Osteoblast (primary cell): ENCODE measurements at places on chromosomes 6 and 20. TPM values are rescaled to one million over a fixed set of nuclear protein-coding genes. Genes with fewer than 3 reads are reported as not detected.

Gene PLG
- 0.36 TPM in 1 of 2 replicates, not detected in the other for total RNA-seq

Gene GCLC
- total RNA-seq = 26.8 and 38.6 TPM in 2 replicates

Gene TUBE1
- 49.6 and 49.8 TPM in 2 replicates for total RNA-seq

Gene PSORS1C2
- not detected in 2 replicates for total RNA-seq

Gene IMPG1
- total RNA-seq = not detected in 2 replicates

GRCh38 chr20:40197691-40198090 is 491.3 kb downstream of the MAFB start:
- peak; percentile 18 for DNase-seq

DNA sequence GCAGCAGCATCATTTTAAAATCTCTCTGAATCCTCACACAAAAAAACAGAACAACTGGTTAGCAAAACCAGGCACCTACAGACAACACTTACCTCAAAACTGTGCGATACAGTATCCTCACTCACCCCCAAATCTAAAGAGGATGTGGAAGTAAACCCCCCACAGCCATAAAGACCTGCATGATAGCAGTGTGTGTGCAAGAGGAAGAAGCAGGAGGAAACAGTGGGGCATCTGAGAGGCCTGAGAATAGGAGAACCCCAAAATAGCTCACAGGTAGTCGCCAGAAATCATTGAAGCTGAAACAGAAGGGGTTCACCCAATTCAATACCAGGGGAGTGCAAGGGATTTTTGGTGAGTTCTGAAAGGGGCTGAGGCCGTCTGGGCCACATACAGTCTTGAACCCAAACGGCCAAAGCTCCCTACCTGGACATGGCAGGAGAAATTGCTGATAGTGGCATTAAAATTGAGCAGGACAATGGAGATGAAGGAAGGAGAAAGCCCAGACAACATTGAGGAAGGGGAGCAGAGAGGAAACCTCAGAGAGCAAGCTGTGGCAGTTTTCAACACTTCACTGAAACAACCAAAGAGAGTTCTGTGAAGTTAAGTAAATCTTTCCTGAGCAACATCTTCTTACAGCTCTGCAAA is 129.7 kb downstream of the FIG4 start:
- no peak for DNase-seq

DNA sequence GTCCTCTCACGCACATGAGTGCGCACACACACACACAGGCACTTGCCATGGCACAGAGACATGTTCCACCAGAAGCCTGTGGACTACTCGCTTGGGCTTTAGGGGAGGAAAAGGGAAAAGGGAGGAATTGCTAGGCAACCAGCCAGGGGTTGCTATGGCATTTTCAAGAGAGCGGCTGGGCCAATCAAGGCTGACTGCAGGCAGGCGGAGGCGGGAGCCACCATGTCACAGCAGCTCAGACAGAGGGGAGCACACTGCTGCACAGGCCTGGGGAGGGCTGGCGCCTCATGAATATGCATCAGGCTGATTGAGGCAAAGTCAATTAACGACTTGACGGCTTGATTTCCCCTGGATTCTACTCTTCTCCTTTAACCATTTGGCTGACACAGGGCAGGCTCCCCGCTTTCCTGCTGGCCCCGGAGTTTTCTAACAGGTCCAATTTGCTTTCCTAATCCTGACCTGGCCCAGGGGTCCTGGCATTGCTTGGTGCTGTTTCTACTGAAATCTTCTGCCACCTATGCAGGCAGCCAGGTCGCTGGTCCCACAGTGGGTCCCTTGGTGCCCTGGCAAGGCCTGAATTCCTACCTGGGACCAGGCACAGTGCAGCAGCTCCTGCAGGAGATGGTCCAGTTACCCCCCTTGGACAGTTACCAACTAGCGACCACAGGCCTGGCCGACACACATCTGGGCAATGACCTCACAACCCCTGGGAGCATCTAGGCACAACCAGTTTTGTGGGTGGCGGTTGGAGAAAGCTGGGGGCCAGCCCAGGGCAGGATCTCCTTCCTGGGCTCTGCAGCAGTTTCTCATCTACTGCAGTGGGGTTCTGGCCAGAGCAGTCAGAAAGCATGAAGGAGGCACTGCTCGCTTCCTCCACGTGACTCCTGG is 52.1 kb downstream of the YTHDF1 start:
- peak; percentile 80 for DNase-seq

DNA sequence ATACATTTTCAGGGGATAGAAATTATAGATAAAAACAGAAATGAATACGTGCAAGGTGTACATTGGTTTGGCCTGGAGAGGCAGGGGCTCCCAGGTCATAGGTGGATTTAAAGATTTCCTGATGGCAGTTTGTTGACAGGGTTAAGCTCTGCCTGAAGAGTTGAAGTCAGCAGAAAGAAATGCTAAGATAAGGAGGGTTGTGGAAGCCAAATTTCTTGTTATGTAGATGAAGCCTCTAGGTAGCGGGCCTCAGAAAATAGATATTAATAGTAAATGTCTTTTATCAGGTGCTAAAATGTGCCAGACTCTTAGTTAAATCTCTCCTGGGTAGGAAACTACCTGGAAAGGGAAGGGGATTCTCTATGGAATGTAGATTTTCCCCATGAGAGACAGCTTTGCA is 188.8 kb downstream of the CDH26 start:
- no peak for DNase-seq

DNA sequence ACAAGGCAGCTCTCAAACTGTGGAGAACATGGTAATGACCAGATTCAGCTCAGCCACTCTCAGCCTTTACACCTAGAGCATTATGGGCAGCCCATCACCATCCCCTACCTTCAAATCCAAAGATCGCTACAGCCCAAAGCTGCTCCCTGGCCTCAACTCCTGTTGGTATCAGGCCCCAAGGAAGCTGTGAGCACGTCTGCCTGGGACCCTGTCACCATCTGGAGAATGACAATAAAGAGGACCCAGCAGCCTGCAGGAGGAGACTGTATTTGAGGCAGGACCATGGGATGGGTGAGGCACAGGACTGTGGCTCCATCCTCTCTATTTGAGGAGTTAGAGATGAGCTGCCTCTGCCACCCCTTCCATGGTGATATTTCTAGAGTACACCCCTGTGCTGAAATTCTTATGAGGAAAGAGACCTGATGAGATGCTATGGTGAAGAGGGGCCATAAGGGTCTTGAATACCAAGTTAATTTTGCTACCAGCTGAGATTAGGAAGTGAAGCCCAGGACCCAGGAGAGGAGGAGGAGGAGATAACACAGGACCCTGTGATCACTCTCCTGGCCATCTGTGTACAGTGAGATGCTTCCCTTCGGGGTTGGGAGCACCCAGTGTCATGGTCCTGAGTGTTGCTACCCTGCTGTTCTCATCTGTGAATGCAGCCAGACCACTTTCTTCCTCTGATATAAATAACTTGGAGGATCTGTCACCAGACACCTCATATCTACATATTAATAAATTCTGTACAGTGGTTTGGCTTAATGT is 19.6 kb upstream of the MICB start:
- no peak for DNase-seq
